ENCODE measurements at places on chromosomes 1 and 21. TPM values are rescaled to one million over a fixed set of nuclear protein-coding genes. Genes with fewer than 3 reads are reported as not detected.
A peak's percentile ranks its signal among the peaks of the same experiment; 100 is the strongest.

Gene VCAM1
- total RNA-seq = 1.0 TPM

DNA sequence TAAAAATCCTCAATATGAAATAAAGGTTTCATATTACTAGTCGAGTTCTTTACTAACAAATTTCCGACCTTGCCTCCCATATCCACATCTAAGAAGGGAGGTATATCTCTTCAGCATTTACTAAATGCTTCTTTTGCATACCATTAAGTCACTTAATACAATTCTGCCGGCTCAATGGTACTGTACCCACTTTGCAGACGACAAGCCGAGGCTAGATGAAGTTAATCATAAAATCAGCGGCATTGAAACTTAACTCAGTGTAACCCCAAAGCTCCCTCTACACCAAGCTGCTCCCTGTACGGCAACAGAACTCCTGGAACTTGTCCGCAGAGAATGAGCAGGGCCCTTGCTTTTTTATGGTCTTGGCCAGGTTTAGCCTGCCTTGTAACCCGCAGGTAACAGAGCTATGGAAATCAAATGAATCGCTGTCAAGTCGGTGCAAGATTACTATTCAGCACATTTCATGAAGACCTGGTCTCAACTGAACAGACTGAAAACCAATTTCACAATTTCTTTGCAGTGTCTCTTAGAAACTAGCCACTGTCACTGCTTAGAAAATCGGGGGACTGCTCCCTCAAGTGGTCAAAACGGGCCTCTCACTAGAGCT is 738 bp downstream of the INTS7 start:
- ATAC-seq = peak; percentile 2

DNA sequence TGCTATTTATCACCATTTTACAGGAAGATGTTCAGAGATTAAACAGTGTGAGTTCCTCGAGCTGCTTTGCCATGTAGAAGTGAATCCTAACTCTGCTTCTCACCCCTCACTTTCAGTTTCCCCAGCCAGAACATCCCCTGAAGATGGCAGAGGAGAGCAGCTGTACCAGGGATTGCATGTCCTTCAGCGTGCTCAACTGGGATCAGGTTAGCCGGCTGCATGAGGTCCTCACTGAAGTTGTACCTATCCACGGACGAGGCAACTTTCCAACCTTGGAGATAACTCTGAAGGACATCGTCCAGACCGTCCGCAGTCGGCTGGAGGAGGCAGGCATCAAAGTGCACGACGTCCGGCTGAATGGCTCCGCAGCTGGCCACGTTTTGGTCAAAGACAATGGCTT is 16.9 kb downstream of the TENT5C start:
- ATAC-seq = no peak

DNA sequence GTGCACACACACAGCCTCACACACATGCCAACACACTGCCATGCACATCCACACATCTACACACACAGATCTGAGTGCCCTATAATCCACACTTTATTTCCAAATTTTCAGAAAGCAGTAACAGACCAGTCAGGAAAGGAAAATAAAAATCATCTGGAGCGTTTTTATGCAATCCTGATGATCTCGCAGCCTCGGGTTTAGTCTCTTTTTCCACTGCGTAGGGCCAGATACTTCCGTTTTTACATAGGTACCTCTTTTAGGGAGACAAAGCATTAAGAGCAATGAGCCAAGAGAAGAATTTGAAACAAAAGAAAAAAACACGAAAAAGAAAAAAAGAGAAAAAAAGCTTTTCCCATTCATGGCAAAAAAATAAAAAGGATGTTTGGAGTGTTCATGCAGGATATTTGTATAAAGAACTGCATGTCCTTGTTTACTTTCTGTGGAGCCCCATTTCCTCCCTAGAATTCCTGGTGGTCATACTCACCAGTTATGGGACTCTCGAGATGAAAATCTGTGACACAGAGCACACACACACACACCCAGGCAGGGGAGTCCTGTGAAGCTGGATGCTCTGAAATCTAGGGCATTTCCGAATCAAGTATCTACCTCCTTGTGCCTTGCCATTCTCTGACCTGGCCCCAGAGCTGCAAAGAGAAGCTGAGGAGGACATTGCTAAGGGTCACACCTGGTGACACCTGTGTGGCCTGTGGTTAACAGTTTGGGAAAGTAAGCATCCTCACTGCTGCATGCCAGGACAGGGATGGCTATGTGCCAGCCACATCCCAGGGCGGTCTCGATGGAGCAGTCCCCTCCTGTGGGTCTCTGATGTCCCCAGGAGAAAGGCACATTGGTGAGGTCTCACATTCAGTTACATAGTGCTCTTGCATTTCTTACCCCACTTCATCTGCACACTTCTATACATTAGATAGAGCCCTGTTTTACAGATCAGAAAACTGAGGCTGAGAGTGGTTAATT is 83.6 kb downstream of the RUNX1 start:
- no peak for ATAC-seq

Measured in esophagus mucosa (tissue), 1 donor.